ENCODE measurements at places on chromosomes 7 and 10. TPM values are rescaled to one million over a fixed set of nuclear protein-coding genes. Genes with fewer than 3 reads are reported as not detected.

The PTF1A gene
- not detected for total RNA-seq

The FRMPD2 gene
- total RNA-seq = 0.20 TPM

The FAM25G gene
- total RNA-seq = not detected

The CPVL gene
- total RNA-seq = 0.20 TPM

The SLC29A4 gene
- total RNA-seq = 6.5 TPM
